ENCODE measurements at places on chromosomes 6 and 20. TPM values are rescaled to one million over a fixed set of nuclear protein-coding genes. Genes with fewer than 3 reads are reported as not detected.

The PCK1 gene
- total RNA-seq, result 29.7 TPM

The SEMG1 gene
- total RNA-seq, result not detected

The KCNQ5 gene
- 0.50 TPM for total RNA-seq

The AIF1 gene
- total RNA-seq, result 44.1 TPM

The MAS1 gene
- not detected for total RNA-seq

The OLIG3 gene
- total RNA-seq, result not detected

The OARD1 gene
- total RNA-seq, result 35.9 TPM

The LY6G6C gene
- not detected for total RNA-seq

The HMGCLL1 gene
- total RNA-seq, result 0.94 TPM

The KIAA1755 gene
- 5.1 TPM for total RNA-seq

DNA sequence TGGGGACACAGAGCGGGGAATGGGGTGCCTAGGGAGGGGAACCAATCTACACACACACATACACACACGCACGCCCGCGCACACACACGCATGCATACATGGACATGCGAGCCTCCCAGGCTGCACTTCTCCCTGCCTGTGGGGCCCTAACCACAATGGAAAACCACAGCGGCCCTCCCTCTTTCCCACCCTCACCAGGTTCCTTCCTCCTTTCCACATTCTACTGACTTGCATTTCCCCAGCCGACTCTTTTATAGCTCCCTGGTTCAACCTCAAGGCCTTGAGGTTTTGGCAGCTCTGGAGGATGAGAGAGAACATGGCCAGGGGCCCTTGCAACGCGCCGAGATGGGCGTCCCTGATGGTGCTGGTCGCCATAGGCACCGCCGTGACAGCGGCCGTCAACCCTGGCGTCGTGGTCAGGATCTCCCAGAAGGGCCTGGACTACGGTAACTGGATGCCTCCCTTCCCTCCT is at the start of gene BPI:
TSS of gene BPI (plus strand) at position 249 of the 472 bp plus-strand sequence. CDS start at position 317, 68 bp downstream.
- H3K27ac ChIP-seq, result no peak within 1 kb of the TSS
- peak; percentile 15 for DNase-seq
- no peaks in the 10 kb centered on the region for H3K4me1 ChIP-seq
- H3K27me3 ChIP-seq, result no peaks in the 10 kb centered on the region
- H3K36me3 ChIP-seq, result no peaks in the 10 kb centered on the region
- no peak within 1 kb of the TSS for H3K4me3 ChIP-seq

DNA sequence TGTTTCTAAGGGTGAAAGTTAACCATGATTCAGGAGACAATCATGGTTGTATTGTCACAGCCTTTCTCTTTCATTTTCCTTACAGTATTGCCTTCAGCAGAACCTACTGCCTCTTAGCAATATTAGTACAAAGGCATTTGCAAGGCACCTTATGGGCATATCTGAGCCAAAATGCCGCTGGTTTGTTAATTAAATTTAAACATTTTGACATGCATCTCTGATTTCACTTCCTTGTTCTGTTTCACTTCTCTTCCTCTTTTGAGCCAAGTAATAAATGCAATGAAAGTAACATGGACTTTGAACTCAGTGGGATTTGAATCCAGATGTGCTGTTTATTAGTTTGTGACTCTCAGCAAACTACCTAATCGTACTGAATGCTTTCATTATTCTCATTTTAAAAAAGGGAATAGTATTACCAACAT is 467.4 kb upstream of the CITED2 start:
- H3K4me1 ChIP-seq, result no peaks in the 10 kb centered on the region
- no peaks in the 10 kb centered on the region for H3K27me3 ChIP-seq
- no peak overlapping the region for H3K4me3 ChIP-seq
- H3K36me3 ChIP-seq, result no peaks in the 10 kb centered on the region
- H3K27ac ChIP-seq, result no peak overlapping the region

DNA sequence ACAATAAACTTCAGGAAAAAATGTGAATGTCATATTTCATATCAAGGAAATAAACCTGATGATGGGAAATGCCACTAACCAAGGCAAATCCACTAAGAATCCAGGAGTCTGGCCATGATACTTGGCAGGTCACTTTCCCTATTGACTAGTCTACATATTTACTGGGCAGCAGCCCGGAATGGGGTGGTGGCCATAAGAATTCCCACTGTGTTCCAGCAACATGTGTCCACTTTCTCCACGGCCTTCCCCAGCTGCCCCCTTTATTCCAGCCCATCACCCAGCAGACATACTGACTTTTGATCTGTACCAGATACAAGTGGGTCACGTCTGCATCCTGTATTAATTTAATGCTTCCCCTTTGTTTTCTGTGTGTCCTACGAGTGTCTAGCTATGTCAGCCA is 234.5 kb upstream of the PRDM1 start:
- no peaks in the 10 kb centered on the region for H3K27me3 ChIP-seq
- DNase-seq, result no peak
- no peak overlapping the region for H3K27ac ChIP-seq

GRCh38 chr6:113339209-113339608 is 517.9 kb upstream of the MARCKS start:
- no peak overlapping the region for H3K27ac ChIP-seq
- DNase-seq, result no peak
- H3K4me3 ChIP-seq, result no peak overlapping the region
- H3K4me1 ChIP-seq, result no peaks in the 10 kb centered on the region

GRCh38 chr6:44257025-44257752 is at the start of gene SLC35B2:
SLC35B2 (minus strand) TSS chr6:44257528; CDS start chr6:44257410, 118 bp downstream.
- H3K27ac ChIP-seq, result peak within 1 kb of the TSS; percentile 92
- peaks cover under 1% of the 10 kb centered on the region for H3K36me3 ChIP-seq

- H3K4me1 ChIP-seq, result no peaks in the 10 kb centered on the region
- no peaks in the 10 kb centered on the region for H3K27me3 ChIP-seq
- H3K36me3 ChIP-seq, result peaks cover 5% of the 10 kb centered on the region
- no peak overlapping the region for H3K27ac ChIP-seq
- no peak for DNase-seq
- no peak overlapping the region for H3K4me3 ChIP-seq
Measured at GRCh38 chr6:106318851-106319250, 6.7 kb downstream of the ATG5 start.

DNA sequence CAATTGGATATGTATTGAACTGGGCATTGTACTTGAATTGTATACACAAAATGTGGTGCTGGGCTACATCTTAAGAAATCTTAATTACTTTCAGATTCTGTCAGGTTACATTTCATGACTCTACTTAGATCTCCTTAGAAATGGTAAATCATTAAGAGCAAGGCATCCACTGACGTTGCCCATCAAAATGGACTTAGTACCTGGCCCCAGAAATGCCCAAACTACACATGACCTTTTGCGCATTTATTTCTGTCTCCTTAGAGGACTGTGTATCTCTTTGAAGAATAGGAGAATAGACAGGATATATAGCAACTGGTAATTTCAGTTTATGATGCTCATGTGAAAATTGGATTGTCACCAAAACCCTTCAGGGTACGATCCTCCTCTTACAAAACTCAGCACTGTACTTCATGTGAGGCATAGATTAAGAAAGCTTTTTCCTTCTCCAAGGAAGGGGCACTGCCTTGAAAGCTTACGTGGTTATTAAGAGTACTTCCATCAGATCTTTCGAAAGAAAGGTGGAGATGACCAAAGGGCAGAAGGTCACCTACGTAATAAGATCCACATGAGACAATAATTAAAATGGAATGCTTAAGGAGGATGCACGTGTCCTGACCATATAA is 61.4 kb upstream of the BMP2 start:
- peak overlapping the region; percentile 81 for H3K27ac ChIP-seq
- H3K27me3 ChIP-seq, result no peaks in the 10 kb centered on the region
- peaks cover 46% of the 10 kb centered on the region for H3K4me1 ChIP-seq
- no peak overlapping the region for H3K4me3 ChIP-seq

DNA sequence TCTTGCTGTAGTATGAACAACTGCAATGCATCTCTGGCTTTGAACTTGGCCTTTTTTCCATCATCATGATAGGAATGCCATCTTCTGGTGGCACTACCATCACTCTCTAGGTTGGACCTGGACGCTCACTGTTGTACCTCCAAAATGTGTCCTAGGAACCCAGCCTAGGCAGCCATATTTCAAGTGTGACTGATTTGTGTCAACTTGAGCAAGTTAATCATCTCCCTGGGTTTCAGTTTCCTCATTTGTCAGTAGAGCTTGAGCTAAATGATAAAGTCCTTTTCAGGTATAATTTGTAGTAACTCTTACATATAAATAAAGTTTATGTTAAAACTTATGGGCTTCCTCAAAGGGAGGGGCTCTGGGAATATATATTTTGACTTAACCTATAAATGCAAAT is 241.7 kb upstream of the CEP162 start:
- no peaks in the 10 kb centered on the region for H3K36me3 ChIP-seq
- DNase-seq, result no peak
- H3K4me1 ChIP-seq, result no peaks in the 10 kb centered on the region
- no peak overlapping the region for H3K4me3 ChIP-seq

- no peak overlapping the region for H3K27ac ChIP-seq
- no peaks in the 10 kb centered on the region for H3K36me3 ChIP-seq
- peak overlapping the region; percentile 14 for H3K4me3 ChIP-seq
- peak; percentile 92 for DNase-seq
- H3K4me1 ChIP-seq, result peaks cover 5% of the 10 kb centered on the region
Measured at GRCh38 chr20:32018269-32019155, 8.3 kb downstream of the CCM2L start.

DNA sequence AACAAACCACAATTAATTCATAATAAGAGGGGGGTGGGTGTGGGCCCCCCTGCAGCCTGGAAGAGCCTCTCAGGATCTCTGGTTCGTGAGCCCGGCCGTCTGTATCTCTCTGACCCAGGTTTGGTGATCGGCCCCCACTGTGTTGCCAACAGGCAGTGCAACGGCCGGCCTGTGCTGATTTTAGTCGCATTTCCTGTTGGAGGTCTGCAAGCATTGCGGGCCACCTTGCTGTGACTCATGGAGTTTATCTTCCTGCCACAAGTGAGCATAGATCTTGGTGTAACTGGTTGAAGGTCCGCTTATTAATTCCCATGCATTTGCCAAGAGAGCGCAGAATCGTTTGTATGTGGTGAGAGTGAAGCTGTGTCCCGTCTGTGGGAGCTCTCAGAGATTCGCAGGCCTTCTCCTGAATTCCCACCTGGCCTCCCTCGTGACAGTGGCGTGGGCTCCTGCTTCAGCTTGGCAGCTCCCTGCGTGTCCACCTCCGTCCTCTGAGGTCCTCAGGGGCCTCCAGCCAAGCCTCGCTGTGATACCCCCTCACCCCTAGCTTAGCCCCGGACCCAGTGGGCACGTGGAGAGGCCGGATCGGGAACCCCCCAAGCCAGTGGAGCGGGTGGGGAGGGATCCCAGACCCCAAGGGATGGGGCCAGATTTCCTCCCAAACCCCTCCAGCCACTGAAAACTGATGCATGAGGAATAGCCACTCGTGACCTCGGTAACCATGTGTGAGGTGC is 269.8 kb downstream of the CDH4 start:
- no peak for DNase-seq
- no peaks in the 10 kb centered on the region for H3K4me1 ChIP-seq
- H3K27ac ChIP-seq, result no peak overlapping the region
- H3K36me3 ChIP-seq, result no peaks in the 10 kb centered on the region

DNA sequence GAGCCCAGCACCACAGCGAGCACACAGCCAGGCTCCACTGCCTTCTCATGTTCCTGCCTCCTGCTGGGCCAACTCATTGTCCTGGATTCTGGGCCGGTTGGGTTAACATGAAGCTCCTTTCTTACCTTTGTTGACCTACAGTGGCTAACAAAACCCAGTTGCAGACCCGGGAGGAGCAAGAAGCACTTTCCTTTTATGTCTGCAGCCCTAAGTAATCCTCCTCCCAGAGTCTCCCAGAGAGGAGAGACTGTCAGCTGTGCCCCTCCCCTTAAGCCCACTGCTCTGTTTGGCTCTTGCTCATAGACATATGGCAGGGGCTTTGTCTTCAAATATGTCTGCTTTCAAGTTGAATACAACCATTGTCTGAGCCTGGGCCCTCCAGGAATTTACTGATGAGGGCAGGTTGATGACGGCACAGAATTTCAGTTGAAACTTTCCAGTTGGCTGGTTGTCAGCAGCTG is 55.2 kb downstream of the PSMB1 start:
- no peak overlapping the region for H3K27ac ChIP-seq
- DNase-seq, result no peak
- H3K4me3 ChIP-seq, result no peak overlapping the region
- H3K36me3 ChIP-seq, result no peaks in the 10 kb centered on the region

GRCh38 chr6:136607932-136608772 is 57.9 kb upstream of the MAP7 start:
- H3K4me3 ChIP-seq, result no peak overlapping the region
- no peak for DNase-seq
- H3K27ac ChIP-seq, result no peak overlapping the region
- peaks cover 4% of the 10 kb centered on the region for H3K4me1 ChIP-seq

GRCh38 chr6:45386501-45386900 is 8.8 kb upstream of the SUPT3H start:
- DNase-seq, result no peak
- H3K27me3 ChIP-seq, result no peaks in the 10 kb centered on the region
- H3K27ac ChIP-seq, result no peak overlapping the region

DNA sequence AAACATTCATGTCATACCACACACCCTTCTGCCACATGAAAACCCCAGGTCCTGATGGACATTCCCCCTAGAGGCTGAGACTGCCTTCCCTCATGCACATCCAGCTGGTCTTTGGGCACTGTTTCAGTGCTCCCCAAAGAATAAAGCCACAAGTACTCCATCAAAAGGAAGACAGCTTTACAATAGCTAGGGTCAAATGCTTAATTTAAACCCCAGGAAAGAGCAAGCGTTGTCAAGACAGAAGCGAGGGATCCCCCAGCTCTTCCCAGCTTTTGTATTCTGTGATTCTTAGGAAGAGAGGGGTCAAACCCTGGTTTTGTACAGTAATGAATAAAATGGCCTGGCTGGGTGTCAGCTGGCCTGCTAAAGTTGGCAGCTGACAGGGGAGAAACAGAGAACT is 82.4 kb upstream of the IYD start:
- no peak for DNase-seq
- no peaks in the 10 kb centered on the region for H3K4me1 ChIP-seq
- H3K27ac ChIP-seq, result no peak overlapping the region
- H3K4me3 ChIP-seq, result no peak overlapping the region

DNA sequence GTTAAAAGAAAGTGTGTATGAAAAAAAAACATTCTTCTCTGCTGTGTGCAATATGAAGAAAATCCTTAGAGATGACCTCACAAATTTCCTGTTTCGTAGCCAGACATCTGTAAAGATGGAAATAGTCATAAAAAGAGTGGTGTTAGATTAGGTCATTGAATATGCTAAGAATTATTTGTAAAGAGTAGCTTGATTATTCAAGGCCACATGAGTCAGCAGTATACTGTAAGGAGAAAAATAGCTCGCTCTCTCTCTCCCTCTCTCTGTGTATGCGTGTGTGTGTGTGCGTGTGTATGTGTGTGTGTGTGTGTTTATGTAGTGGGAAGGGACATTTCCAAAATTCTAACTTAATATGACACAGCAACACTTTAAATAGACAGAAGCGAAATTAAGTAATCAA is 78.8 kb downstream of the PTCHD4 start:
- H3K27me3 ChIP-seq, result no peaks in the 10 kb centered on the region
- no peaks in the 10 kb centered on the region for H3K36me3 ChIP-seq
- no peaks in the 10 kb centered on the region for H3K4me1 ChIP-seq
- no peak overlapping the region for H3K4me3 ChIP-seq

GRCh38 chr20:13353261-13353945 is 132.3 kb downstream of the ISM1 start:
- no peaks in the 10 kb centered on the region for H3K36me3 ChIP-seq
- no peak overlapping the region for H3K4me3 ChIP-seq
- H3K27ac ChIP-seq, result no peak overlapping the region
- no peaks in the 10 kb centered on the region for H3K27me3 ChIP-seq
- H3K4me1 ChIP-seq, result no peaks in the 10 kb centered on the region

Data from kidney (tissue), 22 donors.